Naive thymus-derived CD4-positive, alpha-beta T cell (primary cell): ENCODE measurements at places on chromosomes 7 and 10.
A peak's percentile ranks its signal among the peaks of the same experiment; 100 is the strongest.

DNA sequence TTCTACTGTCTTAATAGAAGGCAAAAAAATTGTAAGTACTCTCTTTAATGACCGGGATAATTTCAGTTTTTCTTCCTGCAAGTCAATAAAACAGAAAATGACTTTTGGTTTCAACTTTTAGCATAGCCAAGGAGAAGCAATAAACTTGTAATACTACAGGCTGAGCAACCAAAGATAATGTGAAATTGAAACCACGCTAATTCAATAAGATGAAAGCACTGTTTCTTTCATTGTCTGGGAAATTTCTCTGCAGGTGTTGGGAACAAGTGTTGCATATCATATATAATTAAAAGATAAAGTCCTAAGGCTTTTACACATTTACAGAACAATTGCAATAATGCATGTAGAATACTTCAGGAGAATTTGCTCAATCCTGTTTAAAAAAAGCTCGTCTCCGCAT lies 462.3 kb downstream of the PAXIP1 start:
- H3K4me1 ChIP-seq: no peaks in the 10 kb centered on the region
- DNase-seq: no peak
- no peak overlapping the region for H3K27ac ChIP-seq

DNA sequence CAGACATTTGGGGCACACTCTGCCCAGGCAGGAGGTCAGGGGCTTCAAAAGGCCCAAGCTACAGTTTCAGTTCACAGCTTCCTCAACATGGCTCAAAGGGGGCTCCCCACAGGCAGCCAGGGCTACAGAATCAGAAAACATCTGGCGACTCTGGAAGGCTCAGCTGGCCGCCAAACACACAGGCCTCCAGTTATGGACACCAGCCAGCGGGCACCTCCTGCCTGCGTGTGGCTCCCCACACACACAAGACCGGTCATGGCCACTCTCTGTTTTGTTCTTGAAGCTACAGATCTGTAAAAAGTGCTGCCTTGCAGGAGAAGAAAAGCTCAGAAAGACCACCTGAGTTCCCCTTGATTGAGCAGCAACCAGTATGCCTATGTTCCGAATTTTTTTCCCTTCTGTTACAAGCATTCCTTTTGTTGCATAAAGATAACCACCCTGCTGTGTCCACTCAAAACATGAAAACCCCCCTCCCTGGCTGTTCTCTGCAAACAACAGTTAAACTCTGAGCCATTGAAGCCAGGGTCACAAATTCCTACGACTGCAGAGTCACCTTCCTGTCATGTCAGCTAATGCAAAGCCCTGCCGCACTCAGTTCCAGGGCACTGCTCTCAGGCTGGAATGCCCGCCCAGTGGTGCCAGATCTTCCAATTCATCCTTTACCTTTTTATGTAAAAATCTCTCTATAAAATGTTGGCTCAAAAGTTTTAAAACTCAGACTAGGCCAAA lies 33.6 kb downstream of the VSTM4 start:
- no peaks in the 10 kb centered on the region for H3K27me3 ChIP-seq
- H3K4me1 ChIP-seq: no peaks in the 10 kb centered on the region
- H3K4me3 ChIP-seq: no peak overlapping the region
- H3K27ac ChIP-seq: no peak overlapping the region

GRCh38 chr7:24974026-24974832 lies 5.7 kb downstream of the OSBPL3 start:
- no peak overlapping the region for H3K27ac ChIP-seq
- no peak overlapping the region for H3K4me3 ChIP-seq

DNA sequence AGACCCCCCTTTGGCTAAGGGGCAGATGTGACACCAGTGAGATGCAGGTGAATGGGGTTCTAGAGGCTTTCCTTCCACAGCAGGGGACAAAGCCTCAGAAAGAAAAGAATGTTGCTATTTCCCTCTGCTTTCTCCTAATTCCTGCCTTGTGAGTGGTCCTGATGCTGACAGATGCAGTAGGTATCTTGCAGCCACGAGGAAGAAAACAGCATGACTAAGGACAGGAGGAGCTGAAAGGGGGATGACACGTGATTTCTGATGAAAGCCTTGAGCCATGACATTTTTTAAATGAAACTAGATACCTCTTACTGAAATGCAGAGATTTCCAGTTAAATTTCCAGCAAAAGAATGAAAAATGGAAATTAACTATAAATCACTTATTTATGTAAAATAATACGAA lies 92.4 kb downstream of the C1GALT1 start:
- H3K4me1 ChIP-seq: no peaks in the 10 kb centered on the region
- H3K4me3 ChIP-seq: no peak overlapping the region
- no peak overlapping the region for H3K27ac ChIP-seq

DNA sequence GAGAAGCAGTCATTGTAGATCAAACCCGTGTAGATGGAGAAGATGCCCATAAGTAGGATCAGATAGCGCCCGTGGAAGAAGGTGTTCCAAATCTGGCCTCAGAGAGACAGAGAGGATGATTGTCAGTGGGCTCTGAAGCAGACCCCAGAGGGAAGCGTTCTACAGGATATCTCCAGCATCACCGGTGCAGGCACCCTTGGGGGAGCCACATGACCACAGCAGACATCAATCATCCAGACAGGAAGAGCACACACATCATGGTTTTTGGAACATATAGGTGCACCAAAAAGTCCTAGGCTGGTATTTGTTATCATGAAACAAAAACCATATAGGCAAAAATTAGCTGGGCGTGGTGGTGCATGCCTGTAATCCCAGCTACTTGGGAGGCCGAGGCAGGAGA lies 44.0 kb upstream of the SVOPL start:
- H3K27me3 ChIP-seq: no peaks in the 10 kb centered on the region
- H3K27ac ChIP-seq: no peak overlapping the region
- peak; percentile 16 for DNase-seq
- no peak overlapping the region for H3K4me3 ChIP-seq

- H3K4me3 ChIP-seq: no peak overlapping the region
- H3K4me1 ChIP-seq: no peaks in the 10 kb centered on the region
- no peaks in the 10 kb centered on the region for H3K27me3 ChIP-seq
- DNase-seq: no peak
Observed at GRCh38 chr7:25375805-25376600, 147.7 kb upstream of the NPVF start.

DNA sequence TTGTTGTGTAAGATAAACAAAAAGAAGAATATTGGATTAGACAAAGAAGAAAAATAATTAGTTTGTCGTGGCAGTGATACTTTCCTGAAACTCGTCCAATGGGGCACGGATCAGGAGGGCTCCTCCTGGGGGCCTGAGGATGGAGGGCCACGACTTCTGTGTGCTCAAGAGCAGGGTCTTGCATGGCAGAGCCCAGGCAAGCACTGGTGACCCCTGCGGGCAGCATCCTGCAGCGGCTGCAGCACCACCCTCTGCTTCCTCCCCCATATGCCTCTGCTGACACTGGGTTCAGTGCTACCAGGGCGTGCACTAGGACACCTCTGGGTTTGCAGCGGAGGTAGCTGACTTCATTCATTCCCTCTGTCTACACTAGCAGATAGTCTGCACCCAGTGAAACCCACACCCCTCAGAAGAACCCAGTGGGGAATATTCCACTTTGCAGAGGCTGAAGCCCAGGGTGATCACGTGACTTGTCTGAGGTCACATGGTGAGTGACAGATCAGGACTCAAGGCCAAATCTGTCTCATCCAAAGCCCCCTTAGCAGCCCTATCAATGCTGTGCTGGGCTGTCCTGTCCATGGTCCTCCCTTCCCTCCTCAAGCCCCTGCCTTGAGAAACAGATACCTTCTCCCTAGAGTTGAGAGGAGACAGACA lies 375.5 kb downstream of the TCERG1L start:
- no peak overlapping the region for H3K4me3 ChIP-seq
- H3K27me3 ChIP-seq: no peaks in the 10 kb centered on the region
- DNase-seq: no peak

DNA sequence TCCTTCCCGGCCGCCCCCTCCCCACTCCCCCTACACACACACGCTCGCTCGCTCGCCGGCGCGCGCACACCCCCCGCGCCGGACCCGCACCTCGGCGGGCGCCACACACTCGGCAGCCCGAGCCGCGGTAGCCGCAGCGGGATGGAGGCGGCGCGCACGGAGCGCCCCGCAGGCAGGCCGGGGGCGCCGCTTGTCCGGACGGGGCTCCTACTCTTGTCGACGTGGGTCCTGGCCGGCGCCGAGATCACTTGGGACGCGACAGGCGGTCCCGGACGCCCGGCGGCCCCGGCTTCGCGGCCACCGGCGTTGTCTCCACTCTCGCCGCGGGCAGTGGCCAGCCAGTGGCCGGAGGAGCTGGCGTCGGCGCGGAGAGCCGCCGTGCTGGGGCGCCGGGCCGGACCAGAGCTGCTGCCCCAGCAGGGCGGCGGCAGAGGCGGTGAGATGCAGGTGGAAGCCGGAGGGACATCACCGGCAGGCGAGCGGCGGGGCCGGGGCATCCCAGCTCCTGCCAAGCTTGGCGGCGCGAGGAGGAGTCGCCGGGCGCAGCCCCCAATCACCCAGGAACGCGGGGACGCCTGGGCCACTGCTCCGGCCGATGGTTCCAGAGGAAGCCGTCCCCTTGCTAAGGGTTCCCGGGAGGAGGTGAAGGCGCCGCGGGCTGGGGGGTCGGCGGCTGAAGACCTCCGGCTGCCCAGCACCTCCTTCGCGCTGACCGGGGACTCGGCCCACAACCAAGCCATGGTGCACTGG lies at the start of gene SORCS3:
Gene SORCS3, plus strand, starts transcription at position 104 of the 750 bp plus-strand sequence.
- no peak within 1 kb of the TSS for H3K4me3 ChIP-seq
- no peaks in the 10 kb centered on the region for H3K27me3 ChIP-seq
- no peaks in the 10 kb centered on the region for H3K4me1 ChIP-seq
- no peaks in the 10 kb centered on the region for H3K36me3 ChIP-seq

DNA sequence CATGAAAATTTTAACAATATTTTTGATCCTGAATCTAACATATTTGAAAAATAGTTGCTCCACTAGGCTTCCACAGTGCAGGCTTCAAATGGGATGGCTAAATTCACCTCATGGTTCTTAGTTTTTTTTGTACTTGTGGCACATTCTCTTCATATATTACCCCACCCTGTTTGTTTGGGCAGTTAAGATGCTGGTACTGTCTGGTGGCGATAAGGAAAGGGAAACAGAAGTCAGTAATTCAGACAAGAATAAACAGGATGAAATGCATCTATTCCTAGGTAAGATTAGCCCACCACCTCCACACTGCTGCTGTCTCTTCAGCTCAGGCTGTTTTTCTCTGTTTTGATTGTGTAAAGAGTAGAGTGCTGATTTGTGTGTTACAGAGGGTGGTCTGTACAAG lies 44.2 kb downstream of the GLRX3 start:
- DNase-seq: no peak
- H3K36me3 ChIP-seq: no peaks in the 10 kb centered on the region
- no peaks in the 10 kb centered on the region for H3K4me1 ChIP-seq
- H3K4me3 ChIP-seq: no peak overlapping the region
- no peaks in the 10 kb centered on the region for H3K27me3 ChIP-seq

- H3K36me3 ChIP-seq: no peaks in the 10 kb centered on the region
- no peaks in the 10 kb centered on the region for H3K27me3 ChIP-seq
- no peak for DNase-seq
Observed at GRCh38 chr7:155930061-155930460, 117.8 kb upstream of the SHH start.

DNA sequence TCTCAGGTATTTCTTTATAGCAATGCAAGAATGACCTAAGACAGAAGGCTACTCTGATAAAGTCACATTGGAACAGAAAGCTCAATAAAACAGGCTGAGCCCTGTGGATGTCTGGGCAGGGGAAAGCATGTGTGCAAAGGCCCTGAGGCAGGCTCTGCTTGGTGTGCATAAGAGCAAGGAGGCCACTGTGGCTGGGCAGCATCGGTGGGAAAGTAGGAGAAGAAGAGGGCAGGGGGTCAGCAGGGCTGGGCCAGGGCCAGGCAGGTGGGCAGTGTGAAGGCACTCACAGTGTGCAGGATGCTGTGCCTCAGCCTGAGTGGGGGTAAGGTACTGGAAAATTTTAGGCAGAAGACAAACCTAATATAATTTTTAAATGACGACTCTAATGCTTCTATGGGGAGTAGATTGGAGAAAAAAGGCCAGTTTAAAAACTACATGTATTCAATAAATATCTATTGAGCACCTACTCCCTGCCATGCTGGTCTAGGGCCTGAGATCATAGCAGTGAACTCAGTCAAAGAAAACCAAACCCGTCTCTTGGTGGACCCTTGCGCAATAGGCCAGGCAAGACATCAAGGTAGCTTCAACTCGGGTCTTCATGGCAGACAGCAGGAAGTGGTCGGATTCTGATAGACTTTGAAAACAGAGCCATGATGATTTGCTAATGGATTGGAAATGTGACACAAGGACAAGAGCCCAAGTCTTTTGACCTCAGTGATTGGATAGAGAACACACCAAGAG lies 572.3 kb downstream of the TCERG1L start:
- no peaks in the 10 kb centered on the region for H3K4me1 ChIP-seq
- no peak overlapping the region for H3K4me3 ChIP-seq
- H3K27me3 ChIP-seq: no peaks in the 10 kb centered on the region
- H3K27ac ChIP-seq: no peak overlapping the region

GRCh38 chr10:100670828-100671479 lies 74.4 kb upstream of the PAX2 start:
- DNase-seq: peak; percentile 38
- H3K36me3 ChIP-seq: no peaks in the 10 kb centered on the region
- no peaks in the 10 kb centered on the region for H3K4me1 ChIP-seq
- no peak overlapping the region for H3K27ac ChIP-seq
- H3K27me3 ChIP-seq: no peaks in the 10 kb centered on the region
- no peak overlapping the region for H3K4me3 ChIP-seq

GRCh38 chr7:37921876-37922275 lies 1.4 kb downstream of the EPDR1 start:
- H3K27ac ChIP-seq: no peak overlapping the region
- H3K4me1 ChIP-seq: no peaks in the 10 kb centered on the region
- peaks cover 4% of the 10 kb centered on the region for H3K27me3 ChIP-seq
- H3K36me3 ChIP-seq: no peaks in the 10 kb centered on the region
- H3K4me3 ChIP-seq: no peak overlapping the region

GRCh38 chr7:138382862-138383565 lies 77.0 kb upstream of the TRIM24 start:
- no peak overlapping the region for H3K4me3 ChIP-seq
- DNase-seq: no peak
- H3K36me3 ChIP-seq: no peaks in the 10 kb centered on the region
- H3K4me1 ChIP-seq: no peaks in the 10 kb centered on the region
- H3K27me3 ChIP-seq: no peaks in the 10 kb centered on the region

DNA sequence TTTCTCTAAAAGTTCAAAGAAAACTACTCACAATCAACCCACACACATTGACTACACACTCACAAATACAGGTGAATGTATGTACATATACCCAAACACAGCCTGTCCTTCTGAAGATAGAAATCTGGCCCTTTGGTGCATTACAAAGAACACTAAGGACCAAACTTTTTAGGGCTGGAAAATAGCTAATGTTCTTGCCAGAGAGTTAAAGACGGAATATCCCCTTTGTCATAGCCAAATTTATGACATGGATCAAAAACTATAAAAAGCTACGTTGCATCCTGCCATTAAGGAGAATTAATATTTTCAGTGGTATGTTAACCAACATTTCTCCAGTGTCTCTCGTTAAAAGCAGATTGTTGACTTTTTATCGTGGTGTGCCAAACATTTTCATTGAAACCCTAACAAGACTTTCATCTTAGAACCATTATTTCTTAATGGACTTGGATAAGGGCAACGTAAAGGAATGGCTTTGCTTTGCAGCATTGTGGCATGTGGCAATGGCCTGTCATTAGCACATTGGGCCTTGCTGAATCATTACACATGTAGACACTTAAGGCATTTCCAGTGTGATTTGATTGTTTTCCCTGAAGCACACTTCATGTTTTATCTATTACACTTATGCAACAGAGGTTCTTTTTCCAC lies 150.9 kb upstream of the MEOX2 start:
- H3K4me3 ChIP-seq: no peak overlapping the region
- H3K27me3 ChIP-seq: no peaks in the 10 kb centered on the region
- H3K27ac ChIP-seq: no peak overlapping the region
- H3K36me3 ChIP-seq: no peaks in the 10 kb centered on the region
- DNase-seq: no peak

GRCh38 chr10:5467634-5468255 lies 31.6 kb downstream of the CALML5 start:
- H3K4me1 ChIP-seq: no peaks in the 10 kb centered on the region
- no peak for DNase-seq
- H3K36me3 ChIP-seq: no peaks in the 10 kb centered on the region
- no peak overlapping the region for H3K4me3 ChIP-seq
